Progenitor cell of endocrine pancreas (in vitro differentiated cells): ENCODE measurements at places on chromosomes 7 and 10. TPM values are rescaled to one million over a fixed set of nuclear protein-coding genes. Genes with fewer than 3 reads are reported as not detected.

Gene ADAM22
- 14.4 and 15.8 TPM in 2 replicates for total RNA-seq

Gene TFAM
- 53.5 and 60.7 TPM in 2 replicates for total RNA-seq

Gene NPC1L1
- 21.0 and 21.2 TPM in 2 replicates for total RNA-seq

Gene LANCL2
- 21.0 and 21.6 TPM in 2 replicates for total RNA-seq

Gene C7orf33
- total RNA-seq, result not detected in 2 replicates

DNA sequence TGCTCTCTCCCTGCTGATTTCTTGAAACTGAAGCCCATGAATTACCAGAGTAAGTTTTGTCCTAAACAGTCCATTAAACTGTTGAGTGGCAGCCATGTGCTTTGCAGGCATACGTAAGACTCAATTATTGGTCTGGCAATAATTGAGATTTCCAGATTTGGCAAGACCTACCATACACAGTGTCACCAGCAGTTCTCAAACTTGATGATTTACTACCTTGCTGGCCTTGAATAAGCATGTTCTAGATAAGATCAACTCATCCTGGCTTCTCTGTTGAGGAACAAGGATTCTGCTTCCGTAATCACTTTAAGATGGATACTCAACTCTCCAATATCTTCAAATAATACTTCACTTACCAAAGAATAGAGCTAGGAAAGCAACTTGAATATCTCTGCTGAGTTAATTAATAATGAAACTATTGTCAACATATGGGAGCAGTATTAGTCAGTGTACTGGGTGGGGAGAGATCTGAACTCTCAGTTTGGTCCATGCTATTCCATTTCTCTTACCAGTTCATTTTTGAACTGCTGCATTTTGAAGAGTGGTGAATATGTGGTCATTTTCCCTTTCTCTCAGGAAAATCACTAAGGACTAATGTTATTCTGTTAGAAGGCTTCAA is 181.4 kb downstream of the IPMK start:
- H3K4me3 ChIP-seq, result no peak overlapping the region
- H3K27ac ChIP-seq, result no peak overlapping the region
- no peaks in the 10 kb centered on the region for H3K4me1 ChIP-seq
- no peak for DNase-seq
- H3K36me3 ChIP-seq, result no peaks in the 10 kb centered on the region

DNA sequence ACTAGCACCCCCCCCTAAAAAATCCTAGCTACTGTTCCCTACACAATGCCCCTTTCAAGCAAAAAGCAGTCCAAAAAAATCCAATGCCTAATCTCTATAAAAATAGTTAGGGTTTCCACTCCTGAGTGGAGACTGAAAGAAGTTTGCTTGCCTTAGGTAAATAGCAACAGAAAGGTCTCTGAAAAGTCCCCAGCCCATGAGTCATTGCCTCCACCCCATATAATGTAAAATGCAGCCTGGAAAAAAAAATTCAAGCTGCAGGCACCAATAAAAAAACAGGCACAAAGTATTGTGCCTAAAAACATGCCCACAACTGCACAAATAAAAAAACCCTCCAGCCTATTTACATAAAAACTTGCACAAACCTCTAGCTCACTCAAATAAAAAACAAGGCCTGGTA is 47.5 kb downstream of the ZNF680 start:
- H3K4me1 ChIP-seq, result no peaks in the 10 kb centered on the region
- peak overlapping the region; percentile 5 for H3K27ac ChIP-seq
- peaks cover 61% of the 10 kb centered on the region for H3K36me3 ChIP-seq
- no peak for DNase-seq

DNA sequence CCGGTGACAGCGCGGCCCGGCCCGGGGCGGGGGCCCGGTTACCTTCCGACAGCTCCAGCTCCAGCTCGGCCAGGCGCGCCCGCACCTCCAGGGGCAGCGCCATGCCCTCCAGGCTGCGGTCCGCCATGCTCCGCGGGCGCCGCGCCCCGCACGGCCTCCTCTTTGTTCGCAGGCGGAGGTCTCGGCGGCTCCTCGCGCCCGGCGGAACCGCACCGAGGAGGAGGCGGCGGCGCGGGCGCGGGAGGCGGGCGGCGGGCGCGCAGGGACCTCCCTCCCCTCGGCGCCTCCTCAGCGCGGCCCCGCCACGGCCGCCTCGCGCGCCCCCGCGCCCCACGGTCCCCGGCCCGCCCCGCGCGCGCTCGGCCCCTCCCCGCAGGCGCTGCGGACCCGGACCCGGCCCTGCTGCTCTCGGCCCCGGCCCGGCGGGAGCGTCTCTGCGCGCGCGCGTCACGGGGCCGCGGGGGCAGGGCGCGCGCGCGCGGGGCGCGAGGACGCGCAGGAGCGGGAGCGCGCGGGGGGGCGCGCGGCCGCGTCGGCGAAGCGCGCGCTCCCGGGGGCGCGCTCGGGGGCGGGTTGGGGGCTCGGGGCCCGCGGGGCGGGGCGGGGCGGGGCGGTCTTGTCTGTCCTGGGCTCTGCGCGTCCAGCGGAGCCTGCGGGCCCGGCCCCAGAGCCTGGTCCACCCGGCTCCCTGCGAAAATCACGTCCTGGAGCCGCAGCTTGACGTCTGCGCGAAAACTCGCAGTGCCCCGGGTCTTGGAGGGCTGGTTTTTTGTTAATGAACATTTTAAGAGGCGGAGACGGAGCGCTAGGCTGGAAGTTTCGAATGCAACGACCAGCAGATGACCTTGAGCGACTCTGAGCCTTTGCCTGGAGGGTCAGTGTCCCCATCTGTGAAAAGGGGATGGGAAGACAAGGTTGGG is at the start of gene DIP2C:
Gene DIP2C (minus strand): TSS at position 217 of the 920 bp plus-strand sequence. CDS start 90 bp downstream, at position 127.
- H3K4me3 ChIP-seq, result peak within 1 kb of the TSS; percentile 82
- H3K27me3 ChIP-seq, result no peaks in the 10 kb centered on the region
- H3K4me1 ChIP-seq, result peaks cover 39% of the 10 kb centered on the region
- DNase-seq, result peak; percentile 71
- peak within 1 kb of the TSS; percentile 91 for H3K27ac ChIP-seq

- no peak overlapping the region for H3K27ac ChIP-seq
- peaks cover 1% of the 10 kb centered on the region for H3K4me1 ChIP-seq
- no peak for DNase-seq
- H3K36me3 ChIP-seq, result no peaks in the 10 kb centered on the region
- peaks cover 15% of the 10 kb centered on the region for H3K27me3 ChIP-seq
Measured at GRCh38 chr10:93083743-93084539, 10.2 kb downstream of the CYP26A1 start.

- peaks cover 3% of the 10 kb centered on the region for H3K36me3 ChIP-seq
- DNase-seq, result no peak
Measured at GRCh38 chr10:126130271-126130710, 233.9 kb downstream of the FANK1 start.
